Endothelial cell of umbilical vein (primary cell): ENCODE measurements at places on chromosomes 5 and 9. TPM values are rescaled to one million over a fixed set of nuclear protein-coding genes. Genes with fewer than 3 reads are reported as not detected.

The INSYN2B gene
- 8.2 and 9.9 TPM in 2 replicates for total RNA-seq

GRCh38 chr5:88401228-88401627, 132.6 kb upstream of the TMEM161B start:
- H3K4me1 ChIP-seq: no peaks in the 10 kb centered on the region
- no peaks in the 10 kb centered on the region for H3K36me3 ChIP-seq
- no peak for DNase-seq
- no peak overlapping the region for H3K27ac ChIP-seq
- no peak overlapping the region for H3K4me3 ChIP-seq

GRCh38 chr9:2116073-2116472, 100.9 kb downstream of the SMARCA2 start:
- peak; percentile 17 for DNase-seq
- H3K27ac ChIP-seq: no peak overlapping the region
- H3K36me3 ChIP-seq: peaks cover 5% of the 10 kb centered on the region
- H3K4me3 ChIP-seq: no peak overlapping the region
- H3K4me1 ChIP-seq: peaks cover 3% of the 10 kb centered on the region

DNA sequence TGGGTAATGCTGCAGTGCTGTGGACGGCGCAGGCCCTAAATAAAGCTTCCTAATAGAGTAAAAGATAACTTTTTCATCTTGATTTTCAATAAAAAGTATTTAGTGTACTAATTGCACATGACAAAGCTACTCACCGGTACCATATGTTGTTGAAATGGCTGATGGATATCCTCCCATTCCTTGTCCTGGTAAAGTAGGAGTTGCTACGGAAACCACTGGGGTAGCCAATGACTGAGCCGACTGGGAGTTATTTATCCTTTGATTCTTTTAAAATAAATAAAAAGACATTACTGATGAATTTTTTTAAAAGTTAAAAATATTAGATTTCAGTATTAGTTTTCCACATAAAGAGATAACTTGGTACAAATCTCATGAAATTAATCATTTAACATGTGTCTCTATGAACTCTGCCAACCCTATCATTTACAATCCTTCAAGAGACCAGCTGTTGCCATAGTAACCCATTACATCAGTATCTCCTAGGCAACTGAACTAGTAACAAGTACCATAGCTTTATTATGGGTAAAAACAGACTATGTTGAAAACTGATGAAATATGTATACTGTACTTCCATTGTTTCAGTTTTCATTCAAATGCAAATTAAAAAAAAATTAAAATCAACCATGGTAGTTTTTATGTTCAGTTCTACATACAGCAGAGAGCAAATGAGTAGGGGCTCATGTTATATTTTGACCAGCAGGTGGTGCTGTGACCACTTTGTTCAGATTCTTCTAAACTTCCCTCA, 153.7 kb downstream of the MEF2C start:
- no peak overlapping the region for H3K4me3 ChIP-seq
- peak; percentile 86 for DNase-seq
- H3K27ac ChIP-seq: no peak overlapping the region
- peaks cover 6% of the 10 kb centered on the region for H3K4me1 ChIP-seq

DNA sequence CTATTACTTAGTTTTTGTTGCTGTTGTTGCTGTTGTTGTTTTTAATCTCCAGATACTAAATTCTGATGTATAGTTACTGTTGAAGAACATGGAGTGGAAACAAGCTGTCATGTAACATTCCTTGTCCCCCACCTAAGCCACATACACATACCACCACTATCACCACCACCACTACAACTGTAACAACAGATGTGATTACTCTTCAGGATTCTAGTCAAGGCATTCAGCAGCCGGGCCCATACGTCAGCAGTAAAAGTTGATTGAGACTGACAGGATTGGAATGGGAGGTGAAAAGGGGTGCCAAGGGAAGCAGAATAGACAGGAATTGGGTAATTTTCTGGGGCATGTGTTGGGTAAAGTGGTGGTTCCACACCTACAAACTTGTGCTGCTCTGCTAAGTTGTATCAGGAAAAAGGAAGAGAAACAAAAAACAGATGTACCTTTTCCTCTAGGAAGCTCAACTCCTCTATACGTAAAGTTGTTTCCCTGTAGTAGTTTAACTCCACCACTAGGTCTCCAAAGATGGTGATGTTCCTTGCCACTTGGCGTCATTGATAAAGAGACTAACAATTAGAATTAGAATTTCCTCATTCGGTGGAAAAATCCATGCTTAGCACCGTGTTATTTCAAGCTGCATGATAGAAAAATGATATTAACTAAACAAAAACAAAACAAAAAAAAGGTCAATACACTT, 138.6 kb downstream of the ARRDC3 start:
- no peaks in the 10 kb centered on the region for H3K4me1 ChIP-seq
- DNase-seq: no peak
- no peak overlapping the region for H3K27ac ChIP-seq

- peaks cover 7% of the 10 kb centered on the region for H3K4me1 ChIP-seq
- H3K27me3 ChIP-seq: peaks cover 8% of the 10 kb centered on the region
These were observed 10.8 kb downstream of the FIBCD1 start for GRCh38 chr9:130927995-130928900.

GRCh38 chr5:137960141-137960540, 70.9 kb downstream of the PKD2L2 start:
- H3K4me3 ChIP-seq: no peak overlapping the region
- H3K36me3 ChIP-seq: peaks cover 3% of the 10 kb centered on the region
- H3K27ac ChIP-seq: no peak overlapping the region
